ENCODE measurements at places on chromosomes 1 and 21.

DNA sequence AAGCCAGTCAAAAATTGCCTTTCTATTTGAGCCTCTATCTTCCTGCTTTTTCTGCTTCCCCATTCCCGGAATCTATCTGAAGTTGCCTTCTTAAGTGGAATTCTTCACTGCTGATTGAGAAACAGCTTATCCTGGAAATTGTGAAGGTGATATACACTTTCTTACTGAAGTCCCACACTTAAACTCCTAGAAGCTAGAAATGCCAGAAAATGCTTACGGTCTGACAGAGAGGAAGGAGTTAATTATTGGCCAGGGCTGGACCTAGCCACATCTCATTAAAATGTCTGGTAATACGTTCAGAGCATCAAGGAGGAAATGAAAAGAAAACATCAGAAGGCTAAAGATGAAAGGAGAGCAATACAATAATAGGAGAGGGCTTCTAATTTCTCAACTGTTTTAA is 292.5 kb upstream of the SNX7 start:
- DNase-seq: no peak

DNA sequence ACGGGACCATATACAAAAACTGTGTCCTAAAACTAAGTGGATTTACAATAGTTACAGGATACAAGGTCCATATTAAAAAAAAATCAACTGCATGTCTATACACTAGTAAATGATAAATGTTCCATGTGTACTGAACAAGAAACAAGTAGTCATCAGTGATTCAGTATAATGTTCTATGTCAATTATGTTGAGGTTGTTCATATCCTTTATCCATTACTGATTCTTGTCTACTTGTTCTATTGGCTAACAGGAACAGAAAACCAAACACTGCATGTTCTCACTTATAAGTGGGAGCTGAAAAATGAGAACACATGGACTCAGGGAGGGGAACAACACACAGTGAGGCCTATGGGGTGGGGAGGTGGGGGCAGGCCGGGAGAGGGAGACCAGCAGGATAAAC is 90.5 kb downstream of the CDC42BPA start:
- no peak for DNase-seq

DNA sequence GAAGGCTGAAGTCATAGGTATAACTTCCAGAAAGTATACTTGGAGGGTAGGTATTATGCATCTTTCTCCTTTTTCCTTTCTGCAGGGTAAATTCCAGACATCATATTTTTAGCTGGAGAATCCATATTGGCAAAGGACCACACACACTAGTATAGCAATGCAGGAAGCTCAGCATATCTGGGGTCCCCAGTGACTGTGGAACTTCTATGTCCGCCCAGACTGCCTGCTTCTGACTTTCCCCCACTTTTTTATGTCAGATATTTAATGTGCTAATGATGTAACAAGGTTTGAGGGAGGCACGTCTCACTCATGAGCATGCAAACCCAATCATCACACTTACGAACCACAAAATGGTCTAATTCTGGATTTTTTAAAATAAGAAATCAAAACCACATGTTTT is 90.4 kb downstream of the BACH1 start:
- DNase-seq: no peak

- no peak for DNase-seq
Measured at GRCh38 chr1:212791261-212791675, 309 bp downstream of the NSL1 start.

DNA sequence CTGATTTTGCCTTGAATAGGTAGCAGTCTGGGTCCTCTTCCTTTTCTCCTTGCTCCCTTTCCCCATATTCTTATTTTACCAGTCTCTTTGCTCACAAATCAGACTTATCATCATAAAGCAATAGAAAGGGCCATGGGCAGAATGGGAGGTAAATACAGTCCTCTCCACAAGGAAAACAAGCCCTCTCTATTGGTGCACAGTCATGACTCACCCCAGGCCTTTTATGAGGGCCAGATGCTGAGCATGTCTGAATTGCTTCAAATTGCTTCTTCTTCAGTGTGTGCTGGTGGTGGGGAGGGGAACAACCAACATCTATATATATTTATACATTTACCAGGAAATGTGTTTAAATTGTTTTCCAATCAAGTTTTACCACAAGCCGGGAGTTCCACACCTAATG is 75.2 kb downstream of the GFI1 start:
- DNase-seq: no peak

- no peak for DNase-seq
Measured at GRCh38 chr1:38915352-38915948, 26.2 kb downstream of the RHBDL2 start.

GRCh38 chr21:40129809-40130208 is 262.6 kb downstream of the PCP4 start:
- DNase-seq: no peak

DNA sequence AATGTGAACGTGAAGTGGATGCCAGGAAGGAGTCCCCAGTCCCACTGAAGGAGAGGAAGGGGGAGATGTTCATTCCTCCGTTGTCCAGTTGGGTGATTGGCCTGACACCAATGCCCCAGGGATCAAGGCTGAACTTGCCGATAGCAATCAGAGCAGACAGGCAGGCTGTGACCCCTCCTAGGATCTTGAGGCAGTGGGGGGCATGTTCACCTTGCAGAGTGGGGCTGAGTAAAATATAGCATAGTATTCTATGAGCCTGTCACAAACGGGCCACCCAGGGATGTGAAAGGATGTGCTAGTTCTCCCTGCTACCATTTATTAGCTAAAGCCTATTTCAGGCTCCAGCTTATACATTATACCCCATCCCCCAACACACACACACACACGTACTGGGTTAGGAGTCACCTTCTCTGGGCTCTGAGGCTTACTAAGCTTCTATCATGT is 80.7 kb upstream of the CD34 start:
- no peak for DNase-seq

DNA sequence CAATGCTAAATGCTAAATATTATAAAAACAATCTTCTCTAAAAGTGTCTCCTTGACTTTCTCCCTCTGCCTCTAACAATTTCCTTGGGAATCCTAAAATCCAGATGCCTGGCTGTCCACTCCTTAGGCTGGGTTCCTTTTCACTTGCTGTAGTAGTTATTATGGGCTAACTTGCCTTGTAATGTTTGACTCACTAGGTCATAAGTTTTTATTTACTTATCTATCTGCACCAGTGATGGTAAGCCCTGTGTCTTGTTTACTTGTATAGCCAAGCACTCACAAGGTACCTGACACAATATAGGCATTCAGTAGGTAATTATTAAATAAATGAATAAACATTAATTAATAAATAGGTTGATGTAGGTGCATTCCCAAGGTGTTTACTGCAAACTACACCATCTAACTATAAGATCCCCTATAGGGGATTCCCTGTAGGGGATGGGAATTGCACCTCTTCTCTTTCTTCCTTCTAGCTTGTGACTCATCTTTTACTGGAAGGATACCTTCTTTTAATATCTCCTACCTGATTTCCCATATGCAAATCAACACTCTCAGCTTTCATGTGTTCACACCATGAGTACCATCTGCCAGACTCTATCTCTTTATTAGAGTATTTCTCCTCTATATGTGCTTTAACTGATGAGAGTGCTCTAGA is 14.7 kb upstream of the CHIA start:
- DNase-seq: no peak

- DNase-seq: no peak
Measured at GRCh38 chr1:154500533-154500932, 1.5 kb upstream of the TDRD10 start.

DNA sequence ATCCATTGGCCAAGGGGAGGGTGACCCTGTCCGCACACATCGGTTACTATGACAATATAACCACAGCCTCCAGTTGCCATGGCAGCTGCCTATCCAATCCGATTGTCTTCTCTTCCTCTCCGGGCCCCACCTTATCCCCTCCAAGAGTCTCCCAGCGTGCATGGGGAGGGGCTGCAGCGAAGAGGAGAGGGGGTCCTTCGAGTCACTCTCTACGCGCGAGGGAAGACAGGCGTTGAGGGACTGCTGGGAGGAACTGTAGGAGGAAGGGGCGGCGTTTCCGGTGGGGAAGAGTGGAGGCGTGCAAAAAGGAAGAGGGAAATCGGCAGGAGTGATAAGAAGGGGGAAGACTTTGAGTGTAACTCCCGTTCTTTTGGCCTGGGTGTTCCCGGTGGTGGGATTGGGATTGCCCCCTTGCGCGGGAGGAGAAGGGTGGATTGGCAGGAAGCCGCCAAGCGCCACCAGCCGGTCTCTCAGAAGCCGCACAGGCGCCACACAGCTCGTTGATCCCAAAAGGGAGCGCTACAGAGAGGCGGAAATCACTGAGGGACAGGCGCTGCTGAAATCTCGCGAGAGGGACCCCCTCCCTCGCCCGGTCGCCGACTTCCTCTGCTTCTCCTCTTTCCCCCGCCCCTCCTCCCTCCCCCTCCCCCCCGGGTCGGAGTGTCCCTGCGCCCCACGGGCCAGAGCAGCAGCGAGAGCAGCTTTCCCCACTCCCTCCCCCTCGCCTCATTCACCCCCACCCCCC is 384 bp upstream of the SMG7 start:
- peak; percentile 98 for DNase-seq

- DNase-seq: no peak
Measured at GRCh38 chr1:64155278-64155677, 48.1 kb upstream of the UBE2U start.

DNA sequence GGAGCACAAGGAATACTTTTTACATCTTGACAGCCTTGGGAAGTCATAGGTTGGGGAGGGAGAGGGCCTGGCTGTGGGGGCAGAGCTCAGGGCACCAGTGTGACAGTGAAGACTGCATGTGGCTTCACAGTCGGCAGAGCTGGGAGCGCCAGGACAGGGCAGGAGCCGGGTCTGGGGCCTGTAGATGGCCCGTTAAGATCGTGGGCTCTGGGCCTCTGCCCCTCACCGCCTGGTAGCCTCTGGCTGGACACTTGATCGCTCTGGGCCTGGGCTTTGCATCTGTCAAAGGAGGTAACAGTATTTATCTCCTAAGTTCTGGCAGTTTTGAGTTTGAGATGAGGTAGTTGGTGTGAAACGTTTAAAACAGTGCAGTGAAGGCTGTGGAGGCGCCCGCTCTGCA is 4.8 kb downstream of the SLX9 start:
- no peak for DNase-seq

- DNase-seq: no peak
Measured at GRCh38 chr1:108653431-108654105, 7.3 kb downstream of the HENMT1 start.

- DNase-seq: no peak
Measured at GRCh38 chr1:177315261-177315660, 144.5 kb downstream of the BRINP2 start.

DNA sequence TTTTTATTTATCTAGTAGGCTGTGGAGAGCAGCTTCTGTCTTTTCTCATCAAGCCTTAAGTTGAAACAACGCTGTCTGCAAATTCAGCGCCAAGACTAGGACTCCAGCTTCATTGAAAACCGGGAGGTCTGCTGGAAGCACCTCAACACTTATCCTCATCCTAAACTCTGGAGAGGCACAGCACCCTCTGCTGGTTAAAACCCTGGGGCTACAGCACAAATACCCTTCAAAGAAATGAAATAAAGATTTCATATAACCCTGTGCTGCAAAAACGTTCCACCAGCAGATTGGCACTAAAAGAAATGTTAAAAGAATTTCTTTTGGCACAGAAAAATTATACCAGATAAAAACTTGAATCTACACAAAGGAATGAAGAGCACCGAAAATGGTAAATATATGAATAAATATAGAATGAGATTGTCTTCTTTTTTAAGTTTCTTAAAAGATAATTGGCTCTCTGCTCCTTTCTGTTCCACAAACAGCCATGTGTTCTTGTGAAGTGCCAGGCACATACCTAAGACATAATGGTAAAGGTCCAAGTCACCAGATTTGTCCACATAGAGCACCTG is 227.7 kb upstream of the SAMSN1 start:
- DNase-seq: peak; percentile 43

GRCh38 chr21:28419811-28420210 is 572.9 kb downstream of the LTN1 start:
- no peak for DNase-seq

- DNase-seq: peak; percentile 37
Measured at GRCh38 chr1:174337000-174337681, 110.6 kb upstream of the GPR52 start.

GRCh38 chr1:231590453-231591198 is 36.0 kb upstream of the DISC1 start:
- peak; percentile 62 for DNase-seq

- no peak for DNase-seq
Measured at GRCh38 chr1:233570706-233571105, 43.2 kb upstream of the KCNK1 start.

DNA sequence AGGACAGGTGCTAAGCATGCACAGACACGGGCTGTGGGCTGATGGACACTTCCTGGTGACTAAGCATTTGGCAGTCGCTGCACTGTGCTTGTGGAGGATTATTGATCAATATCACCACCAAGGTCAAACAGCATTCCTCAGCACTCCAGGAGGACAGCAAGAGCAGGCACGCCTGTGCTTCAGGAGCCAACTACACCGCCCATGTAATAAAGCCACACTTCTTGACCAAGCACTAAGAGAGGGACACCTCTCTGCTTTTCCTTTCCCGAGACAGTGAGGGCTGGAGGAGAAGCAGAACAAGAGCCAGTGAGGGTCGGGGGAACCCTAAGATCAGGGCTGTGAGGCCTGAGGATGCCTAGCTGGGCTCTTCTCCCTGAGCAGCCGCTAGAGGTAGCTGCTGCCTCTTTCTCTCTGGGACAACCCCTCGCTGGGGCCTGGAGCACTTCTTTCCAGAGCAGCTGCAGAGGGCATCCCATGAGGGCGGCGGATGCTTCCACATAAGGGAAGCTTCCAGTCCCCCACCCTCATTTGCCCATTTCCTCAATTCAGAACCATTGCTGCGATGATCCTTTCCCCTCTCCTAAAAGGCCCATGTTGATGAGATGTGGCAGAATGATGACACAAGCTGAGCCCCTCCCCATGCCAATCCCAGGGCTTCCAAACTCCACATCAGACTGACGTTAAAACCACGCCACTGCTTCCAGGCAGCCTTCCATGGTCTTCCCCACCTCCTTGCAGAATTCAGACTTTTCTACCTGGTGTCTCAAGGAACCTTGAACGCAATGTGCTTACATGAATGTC is 19.1 kb downstream of the RAB7B start:
- peak; percentile 72 for DNase-seq

- DNase-seq: no peak
Measured at GRCh38 chr1:209617755-209618154, 34.2 kb downstream of the CAMK1G start.

- no peak for DNase-seq
Measured at GRCh38 chr1:112689842-112690237, 15.4 kb downstream of the MOV10 start.
